ENCODE measurements at places on chromosomes 2 and 18.

DNA sequence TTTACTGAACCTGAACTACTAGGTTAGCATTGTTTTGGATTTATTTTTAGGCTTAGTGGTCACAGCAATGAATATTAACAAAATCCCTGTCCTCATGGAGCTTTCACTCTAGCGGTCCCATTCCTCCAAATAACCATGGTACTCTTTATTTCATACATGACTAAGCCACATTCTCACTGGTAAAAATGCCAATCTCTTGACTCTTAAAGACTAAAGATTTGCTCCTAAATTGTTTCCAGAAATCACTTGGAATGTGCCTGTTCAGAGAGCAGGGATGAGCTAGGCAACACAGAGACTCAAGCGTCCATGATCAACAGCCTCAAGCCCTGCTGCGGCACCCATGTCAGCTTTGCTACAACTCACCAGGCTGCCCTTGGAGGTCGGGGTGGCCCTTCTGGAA is 13.5 kb downstream of the LMAN1 start:
- no peak for DNase-seq

GRCh38 chr2:45040786-45041185 is 31.5 kb upstream of the SIX2 start:
- peak; percentile 4 for DNase-seq

- no peak for DNase-seq
Observed at GRCh38 chr2:120596990-120597594, 138.6 kb upstream of the GLI2 start.

DNA sequence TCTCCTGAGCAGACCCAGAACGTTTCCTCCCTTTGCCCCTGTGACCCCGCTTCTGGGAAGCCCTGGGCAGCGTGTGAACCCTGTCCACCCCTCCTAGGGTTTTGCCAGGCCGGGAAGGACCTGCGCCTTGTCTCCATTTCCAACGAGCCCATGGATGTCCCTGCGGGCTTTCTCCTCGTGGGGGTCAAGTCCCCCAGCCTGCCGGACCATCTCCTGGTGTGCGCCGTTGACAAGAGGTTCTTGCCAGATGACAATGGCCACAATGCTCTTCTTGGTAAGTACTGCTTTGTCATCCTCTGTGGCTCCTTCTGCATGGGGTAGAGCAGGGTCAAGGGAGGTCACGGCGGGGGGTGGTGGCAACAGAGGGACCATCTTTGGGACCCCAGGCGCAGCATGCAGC is 32.5 kb downstream of the GREB1 start:
- DNase-seq: no peak

DNA sequence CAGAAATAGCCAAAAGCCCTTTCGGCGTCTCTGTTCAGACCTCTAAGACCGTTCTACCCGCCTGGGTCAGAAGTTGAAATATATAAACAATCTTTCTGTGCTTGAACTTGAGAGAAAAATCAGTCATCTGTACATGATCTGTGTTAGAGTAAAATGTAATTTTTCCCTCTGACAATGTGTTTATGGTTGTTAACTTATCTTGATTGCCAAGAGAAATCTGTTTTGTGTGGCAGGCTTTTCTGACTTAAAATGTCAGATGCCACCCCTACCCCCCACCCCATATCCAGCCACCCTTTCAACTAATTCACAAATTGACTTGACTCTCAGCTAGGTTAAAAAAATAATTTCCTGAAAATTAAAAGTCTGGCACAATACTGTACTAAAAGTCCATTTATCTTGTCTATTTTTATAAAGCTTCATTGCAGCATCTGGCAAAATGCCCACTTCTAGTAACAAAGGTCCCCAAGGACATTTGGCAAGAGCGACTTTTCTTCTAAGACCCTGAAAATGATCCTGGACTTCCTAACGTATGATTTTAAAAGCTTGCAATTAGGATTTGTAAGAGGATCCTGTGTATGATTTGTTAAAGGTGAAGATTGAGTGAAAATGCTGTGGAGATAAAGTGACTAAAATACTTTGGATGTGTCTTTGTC is 304.2 kb downstream of the EPHA4 start:
- DNase-seq: no peak

Measured in SHP77 treated with DMSO at 0.1 percent for 48 hours (cell line).